ENCODE measurements at places on chromosomes 2 and 18. TPM values are rescaled to one million over a fixed set of nuclear protein-coding genes. Genes with fewer than 3 reads are reported as not detected.

- DNase-seq, result peak; percentile 85
Observed at GRCh38 chr2:18987592-18988073, 370.8 kb downstream of the OSR1 start.

DNA sequence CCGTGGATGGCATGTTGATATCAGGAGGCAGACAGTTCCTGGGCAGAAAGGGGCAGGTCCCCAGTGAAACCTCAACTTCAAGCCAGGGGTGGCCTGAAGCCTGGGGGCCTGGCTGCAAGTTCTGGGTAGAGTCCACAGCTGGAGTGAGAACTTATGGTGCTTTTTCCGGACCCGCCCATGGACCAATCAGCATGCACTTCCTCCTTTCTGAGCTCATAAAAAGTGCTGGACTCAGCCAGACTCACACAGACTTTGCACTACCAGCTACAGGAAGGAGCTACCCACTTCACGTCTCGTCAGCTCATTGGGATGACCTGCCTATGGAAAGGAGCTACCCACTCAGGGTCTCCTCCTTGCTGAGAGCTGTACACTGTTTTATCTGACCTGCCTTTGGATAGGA is 183.1 kb upstream of the MC4R start:
- no peak for DNase-seq

- no peak for DNase-seq
Observed at GRCh38 chr2:154638783-154639182, 59.7 kb upstream of the KCNJ3 start.

DNA sequence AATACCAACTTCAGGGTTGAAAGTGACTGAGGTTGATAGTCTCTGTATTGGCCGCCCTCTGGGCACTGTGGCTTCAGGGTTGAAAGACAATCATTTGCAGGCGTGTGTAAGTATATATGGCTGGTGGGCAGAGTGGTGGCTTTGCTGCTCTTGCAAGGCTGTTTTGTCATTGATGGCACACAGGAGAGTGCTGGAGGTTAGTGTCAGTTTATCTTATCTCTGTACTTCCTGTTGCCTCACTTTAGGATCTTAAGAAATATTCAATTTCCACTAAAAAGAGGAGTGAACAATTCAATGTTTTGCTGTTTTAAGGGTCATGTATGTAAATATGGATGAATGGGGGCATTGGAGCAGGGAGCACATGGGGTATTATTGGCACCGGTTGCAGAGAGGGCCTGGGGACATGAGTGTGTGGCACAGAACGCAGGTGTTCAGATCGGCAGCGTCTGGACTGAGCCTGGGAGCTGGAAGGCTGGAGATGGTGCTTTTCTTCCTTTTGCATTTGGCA is 51.5 kb downstream of the NCK2 start:
- DNase-seq, result no peak

DNA sequence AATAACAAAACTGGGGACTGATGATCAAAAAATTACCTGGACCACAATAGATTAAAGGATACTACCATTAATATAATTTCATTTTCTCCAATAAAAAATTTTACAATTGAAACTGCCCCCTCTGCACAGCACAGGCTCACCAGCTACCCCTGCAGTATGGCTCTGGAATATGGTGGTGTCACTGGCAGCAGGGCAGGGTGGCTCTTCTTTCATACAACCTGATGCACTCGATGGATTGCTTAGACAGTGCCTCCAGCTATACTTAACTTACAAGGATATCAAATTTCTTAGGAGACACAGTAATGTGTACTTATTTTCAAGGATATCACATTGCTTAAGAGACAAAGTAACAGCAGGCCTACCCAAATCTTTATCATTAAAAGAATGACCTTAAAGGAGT is 124.0 kb downstream of the PRELID3A start:
- DNase-seq, result no peak

DNA sequence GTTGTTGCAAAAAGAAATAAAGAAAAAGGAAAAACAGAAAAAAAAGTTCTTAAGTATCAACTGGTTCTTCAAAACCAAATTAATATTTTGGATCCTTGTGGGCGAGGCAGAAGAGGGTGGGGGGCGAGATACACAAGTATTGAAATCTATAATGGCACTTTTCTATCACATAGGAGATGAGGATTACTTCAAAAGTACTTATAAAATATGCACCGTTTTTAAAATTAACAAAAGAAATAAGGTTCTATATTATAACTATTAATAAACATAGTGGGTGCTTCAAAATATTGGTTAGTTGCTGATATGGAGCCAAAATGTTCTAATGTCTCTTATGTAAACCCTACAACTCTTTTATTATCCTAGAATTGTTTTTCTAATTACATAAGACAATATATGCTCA is 2.1 kb downstream of the FECH start:
- no peak for DNase-seq

DNA sequence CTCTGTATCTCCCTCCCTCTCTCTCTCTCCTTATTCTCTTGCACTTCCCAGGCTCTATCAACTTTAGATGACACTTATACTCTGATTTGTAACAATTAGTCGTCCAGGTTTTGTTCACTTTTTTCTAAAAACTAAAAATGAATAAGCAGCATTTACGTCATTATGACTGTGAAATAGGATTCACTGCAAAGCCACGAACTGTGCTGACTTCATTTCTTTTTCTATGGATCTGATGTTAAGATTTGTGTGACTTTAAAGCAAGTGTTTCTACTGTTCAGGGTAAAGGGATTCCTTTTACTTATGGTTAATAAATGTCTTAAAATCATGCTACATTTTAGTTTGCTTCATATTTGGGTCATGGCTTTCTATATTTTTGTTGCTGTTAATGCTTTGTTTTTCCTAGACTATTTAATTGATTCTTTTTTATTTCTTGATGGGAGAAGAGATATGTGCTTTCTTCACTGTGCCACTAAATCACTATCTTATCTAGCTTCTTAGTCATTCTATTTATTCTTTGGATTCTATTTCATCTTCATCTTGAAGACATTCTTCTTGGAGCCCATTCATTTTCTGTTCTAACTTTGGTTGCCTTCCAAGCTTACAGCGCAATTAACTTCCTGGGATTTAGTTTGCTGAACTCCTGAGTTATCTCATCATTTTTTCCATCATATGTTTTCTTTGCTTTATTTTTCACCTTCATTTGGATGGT is 480.4 kb upstream of the TRIB2 start:
- peak; percentile 38 for DNase-seq

DUSP2 gene
- 0.05 TPM for total RNA-seq

VWC2L gene
- total RNA-seq, result not detected

DSG4 gene
- total RNA-seq, result not detected

BOK gene
- total RNA-seq, result 0.60 TPM

KIF5C gene
- 14.6 TPM for total RNA-seq
